Right atrium auricular region (tissue), 2 donors: ENCODE measurements at places on chromosomes 2 and 18. TPM values are rescaled to one million over a fixed set of nuclear protein-coding genes. Genes with fewer than 3 reads are reported as not detected.

The MBP gene
- 15.8 TPM for total RNA-seq

The GCKR gene
- total RNA-seq, result not detected

The NPPC gene
- 0.82 TPM for total RNA-seq

DNA sequence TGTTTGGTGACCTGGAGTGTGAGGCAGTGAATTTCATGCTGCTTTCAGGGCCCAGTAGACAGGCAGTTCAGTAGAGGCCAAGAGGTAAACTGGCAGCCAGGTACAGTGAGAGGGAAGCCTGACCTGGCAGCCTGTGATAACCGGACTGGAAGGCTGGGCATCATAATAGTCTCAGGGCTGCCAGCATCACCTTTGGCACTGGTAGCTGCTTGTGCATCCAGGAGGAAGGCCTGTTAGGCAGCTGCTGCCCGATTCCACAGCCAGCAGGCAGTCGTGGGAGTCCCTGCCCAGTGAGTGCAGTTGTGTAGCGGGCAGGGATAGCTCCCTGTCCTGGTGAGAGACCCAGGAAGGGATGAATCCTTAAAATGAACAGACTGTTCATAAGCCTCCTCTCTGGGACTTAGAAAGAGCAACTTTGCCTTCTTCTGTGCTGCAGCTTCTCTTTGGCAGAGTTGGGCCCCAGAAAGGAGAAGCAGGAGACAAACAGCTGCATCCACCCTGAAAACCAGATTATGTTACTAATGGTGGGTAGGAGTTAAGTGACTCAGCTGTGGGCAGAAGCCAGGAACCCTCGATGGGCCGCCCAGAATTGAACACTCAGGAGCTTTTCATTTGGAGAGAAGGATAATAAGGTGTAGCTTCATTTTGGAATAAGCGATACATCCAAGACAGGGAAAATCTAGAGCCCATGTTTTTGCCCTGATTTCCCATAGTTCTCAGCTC is 8.1 kb upstream of the GPBAR1 start:
- no peak for DNase-seq
- H3K36me3 ChIP-seq, result peaks cover 85% of the 10 kb centered on the region
- H3K27ac ChIP-seq, result peak overlapping the region; percentile 23
- H3K27me3 ChIP-seq, result no peaks in the 10 kb centered on the region

GRCh38 chr2:29080886-29081743 is 6.8 kb upstream of the PCARE start:
- H3K27me3 ChIP-seq, result no peaks in the 10 kb centered on the region
- H3K4me3 ChIP-seq, result no peak overlapping the region
- no peak overlapping the region for H3K27ac ChIP-seq
- no peak for DNase-seq

DNA sequence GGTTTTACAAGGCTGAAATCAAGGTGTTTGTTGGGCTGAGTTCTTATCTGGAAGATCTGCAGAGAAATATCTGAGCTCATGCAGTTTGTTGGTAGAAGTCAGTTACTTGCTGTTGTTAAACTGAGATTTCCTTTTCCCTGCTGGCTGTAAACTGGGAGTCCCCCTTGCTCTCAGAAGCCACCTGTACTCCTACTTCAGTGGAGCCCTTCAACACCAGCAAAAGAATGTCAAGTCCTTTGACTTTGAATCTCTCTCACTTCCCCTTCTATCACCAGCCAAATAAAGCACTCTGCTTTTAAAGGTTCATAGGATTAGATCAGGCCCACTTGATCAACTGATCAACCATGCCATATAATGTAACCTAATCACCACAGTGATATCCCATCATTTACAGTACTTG is 252.2 kb upstream of the CDH7 start:
- no peaks in the 10 kb centered on the region for H3K27me3 ChIP-seq
- no peak overlapping the region for H3K4me3 ChIP-seq
- no peak overlapping the region for H3K27ac ChIP-seq
- no peaks in the 10 kb centered on the region for H3K36me3 ChIP-seq

DNA sequence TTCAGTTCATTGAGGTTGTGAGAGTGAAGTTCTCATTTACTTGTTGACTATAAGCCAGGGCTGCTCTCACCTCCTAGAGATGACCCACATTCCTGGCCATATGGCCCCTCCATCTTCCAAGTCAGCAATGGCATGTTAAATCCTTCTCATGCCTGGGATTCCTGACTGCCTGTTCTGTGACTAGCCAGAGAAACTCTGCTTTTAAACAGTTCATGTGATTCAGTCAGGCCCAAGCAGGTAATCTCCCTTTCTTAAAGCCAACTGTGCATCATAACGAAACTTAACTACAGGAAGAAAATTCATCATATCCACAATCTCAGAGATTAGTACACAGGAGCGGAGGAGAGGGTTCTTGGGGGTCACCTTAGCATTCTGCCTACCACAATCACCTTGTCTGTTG is 11.5 kb downstream of the DPP4 start:
- H3K36me3 ChIP-seq, result no peaks in the 10 kb centered on the region
- H3K27me3 ChIP-seq, result no peaks in the 10 kb centered on the region
- H3K4me3 ChIP-seq, result no peak overlapping the region
- H3K4me1 ChIP-seq, result no peaks in the 10 kb centered on the region
- no peak for DNase-seq

DNA sequence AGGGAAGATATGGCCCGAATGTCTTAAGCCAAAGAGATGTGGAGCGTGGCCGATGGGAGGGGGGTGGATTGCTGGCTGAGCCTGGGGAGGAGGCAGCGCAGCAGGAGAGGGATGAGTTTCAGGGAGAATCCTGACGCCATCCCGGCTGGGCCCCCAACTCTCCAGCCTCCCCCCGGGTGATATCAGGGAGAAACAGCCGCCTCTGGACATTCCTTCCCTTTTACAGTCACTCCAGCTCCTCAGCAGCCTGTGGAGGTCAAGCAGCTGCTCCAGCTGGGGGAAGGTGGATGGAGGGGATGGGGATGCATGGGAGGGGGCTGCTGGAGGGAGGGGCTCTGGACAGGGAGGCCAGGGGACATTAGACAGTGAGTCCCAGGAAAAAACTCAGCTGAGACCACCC is 9.5 kb upstream of the DES start:
- no peaks in the 10 kb centered on the region for H3K4me1 ChIP-seq
- H3K27ac ChIP-seq, result peak overlapping the region; percentile 92
- DNase-seq, result no peak
- no peaks in the 10 kb centered on the region for H3K27me3 ChIP-seq
- no peak overlapping the region for H3K4me3 ChIP-seq

DNA sequence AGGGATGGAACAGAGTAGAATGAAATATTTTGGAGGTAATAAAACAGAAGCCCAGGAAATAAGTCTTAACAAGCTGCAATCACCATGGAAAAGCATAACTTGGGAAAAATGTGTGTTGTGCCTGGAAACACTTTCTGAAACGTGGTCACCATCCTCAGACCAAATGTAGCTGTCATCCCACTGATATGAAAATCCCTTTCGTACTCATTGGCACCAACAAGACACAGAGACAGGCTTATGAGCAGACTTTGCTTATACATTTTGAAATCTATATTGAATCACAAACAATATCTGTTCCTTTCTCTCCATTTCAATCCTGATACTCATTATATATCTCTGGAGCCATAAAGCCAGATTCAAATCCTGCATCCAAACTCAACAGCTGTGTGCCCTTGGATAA is 28.7 kb downstream of the MREG start:
- H3K27me3 ChIP-seq, result no peaks in the 10 kb centered on the region
- no peaks in the 10 kb centered on the region for H3K36me3 ChIP-seq
- no peak for DNase-seq
- no peak overlapping the region for H3K4me3 ChIP-seq

GRCh38 chr2:33304032-33304864 is 172.2 kb upstream of the RASGRP3 start:
- H3K4me3 ChIP-seq, result no peak overlapping the region
- DNase-seq, result no peak
- peaks cover 51% of the 10 kb centered on the region for H3K36me3 ChIP-seq
- peak overlapping the region; percentile 7 for H3K27ac ChIP-seq
- H3K27me3 ChIP-seq, result no peaks in the 10 kb centered on the region

DNA sequence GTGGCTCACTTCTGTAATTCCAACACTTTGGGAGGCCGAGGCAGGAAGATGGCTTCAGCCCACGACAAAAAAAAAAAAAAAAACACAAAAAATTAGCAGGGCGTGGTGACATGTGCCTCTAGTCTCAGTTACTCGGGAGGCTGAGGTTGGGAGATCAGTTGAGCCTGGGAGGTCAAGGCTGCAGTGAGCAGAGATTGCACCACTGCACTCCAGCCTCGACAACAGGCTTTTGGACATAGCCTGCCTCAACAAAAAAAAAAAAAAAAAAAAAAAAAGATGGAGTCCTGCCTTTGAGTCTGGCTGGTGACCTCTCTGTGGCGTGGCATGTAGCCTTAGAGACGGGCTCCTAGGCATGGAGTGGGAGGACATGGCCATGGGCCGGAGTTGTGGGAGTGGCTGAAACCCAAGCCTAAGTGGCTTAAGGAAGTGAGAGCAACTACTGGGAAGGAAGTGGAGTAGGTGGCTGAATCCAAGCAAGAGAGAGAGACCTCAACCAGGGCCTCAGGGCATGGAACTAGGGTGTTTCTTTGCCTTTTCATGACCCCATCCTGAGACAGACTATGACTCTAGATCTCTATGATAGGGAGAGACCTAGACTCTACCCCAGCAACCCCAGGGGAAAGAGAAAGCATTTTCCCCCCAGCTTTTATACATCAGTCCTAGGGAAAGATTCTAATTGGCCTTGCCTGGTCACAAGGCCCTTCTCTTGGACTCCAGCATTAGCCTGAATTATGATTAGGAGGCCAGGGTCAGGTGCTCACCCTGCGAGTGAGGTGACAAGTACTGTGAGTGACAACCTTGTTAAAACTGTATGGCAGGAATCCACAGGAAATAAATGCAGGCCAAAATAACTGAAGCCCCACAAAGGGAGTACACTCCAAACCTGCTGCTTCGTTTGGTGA is 34.2 kb downstream of the NPAS2 start:
- no peaks in the 10 kb centered on the region for H3K27me3 ChIP-seq
- no peak overlapping the region for H3K27ac ChIP-seq
- H3K36me3 ChIP-seq, result no peaks in the 10 kb centered on the region
- DNase-seq, result no peak
- H3K4me3 ChIP-seq, result no peak overlapping the region
- H3K4me1 ChIP-seq, result peaks cover 16% of the 10 kb centered on the region

DNA sequence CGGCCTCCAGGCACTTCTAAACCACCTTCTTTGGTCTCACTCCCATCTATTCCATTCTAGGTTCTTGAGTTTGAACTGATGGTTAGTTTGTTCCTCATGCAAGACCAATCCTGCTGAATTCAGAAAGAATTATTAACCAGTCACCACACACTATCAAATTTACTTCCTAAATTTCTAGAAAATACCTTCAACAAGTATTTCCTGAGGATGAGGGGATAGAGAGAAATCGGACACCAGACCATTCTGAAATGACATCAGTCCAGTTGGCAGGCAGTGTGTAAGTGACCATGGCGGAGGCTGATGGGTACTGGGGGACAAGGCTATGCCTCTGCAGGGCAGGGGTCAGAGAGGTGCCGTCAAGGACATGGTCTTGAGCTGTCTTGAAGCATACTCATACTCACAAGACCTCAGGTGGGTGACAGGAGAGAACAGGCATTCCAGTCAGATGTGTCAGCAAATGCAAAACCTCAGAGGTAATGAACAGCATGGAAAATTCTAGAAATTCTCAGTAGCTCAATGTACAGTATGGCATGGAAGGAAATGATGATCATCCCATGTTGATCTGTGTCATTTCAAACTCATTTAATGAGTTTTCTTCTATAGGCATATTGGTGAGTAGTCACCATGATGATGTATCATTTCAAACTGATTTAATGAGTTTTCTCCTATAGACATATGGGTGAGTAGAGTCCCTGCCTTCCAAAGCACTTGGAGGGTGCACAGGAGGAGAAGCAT is 119.6 kb downstream of the DDX1 start:
- H3K27me3 ChIP-seq, result no peaks in the 10 kb centered on the region
- DNase-seq, result no peak
- H3K4me1 ChIP-seq, result no peaks in the 10 kb centered on the region

- no peaks in the 10 kb centered on the region for H3K27me3 ChIP-seq
- peaks cover 27% of the 10 kb centered on the region for H3K4me1 ChIP-seq
- no peak overlapping the region for H3K4me3 ChIP-seq
- peak overlapping the region; percentile 26 for H3K27ac ChIP-seq
- H3K36me3 ChIP-seq, result no peaks in the 10 kb centered on the region
Observed at GRCh38 chr18:13464432-13465123, 246.0 kb downstream of the LDLRAD4 start.
